Prostate gland (tissue), 2 donors: ENCODE measurements at places on chromosomes 3 and 15. TPM values are rescaled to one million over a fixed set of nuclear protein-coding genes. Genes with fewer than 3 reads are reported as not detected.

AGBL1 gene
- total RNA-seq, result 0.91 TPM

PLA2G4B gene
- total RNA-seq, result 7.6 TPM

SAMD7 gene
- not detected for total RNA-seq

CYP8B1 gene
- not detected for total RNA-seq

GABRR3 gene
- total RNA-seq, result 0.34 TPM

VEPH1 gene
- 3.4 TPM for total RNA-seq

SI gene
- total RNA-seq, result 0.96 TPM

CPNE4 gene
- total RNA-seq, result 39.9 TPM

SPRED1 gene
- 9.5 TPM for total RNA-seq

UNC13C gene
- total RNA-seq, result 3.6 TPM

GPR62 gene
- total RNA-seq, result 0.97 TPM

KLHL6 gene
- 1.2 TPM for total RNA-seq

FBXO40 gene
- 0.18 TPM for total RNA-seq
